ENCODE measurements at places on chromosomes 11 and 22.
A peak's percentile ranks its signal among the peaks of the same experiment; 100 is the strongest.

GRCh38 chr22:21942407-21943343 lies 10.0 kb downstream of the PPM1F start:
- peak; percentile 95 for DNase-seq

GRCh38 chr11:104467404-104467803 lies 303.5 kb upstream of the PDGFD start:
- no peak for DNase-seq

GRCh38 chr11:22459048-22459447 lies 120.9 kb downstream of the SLC17A6 start:
- peak; percentile 1 for DNase-seq

DNA sequence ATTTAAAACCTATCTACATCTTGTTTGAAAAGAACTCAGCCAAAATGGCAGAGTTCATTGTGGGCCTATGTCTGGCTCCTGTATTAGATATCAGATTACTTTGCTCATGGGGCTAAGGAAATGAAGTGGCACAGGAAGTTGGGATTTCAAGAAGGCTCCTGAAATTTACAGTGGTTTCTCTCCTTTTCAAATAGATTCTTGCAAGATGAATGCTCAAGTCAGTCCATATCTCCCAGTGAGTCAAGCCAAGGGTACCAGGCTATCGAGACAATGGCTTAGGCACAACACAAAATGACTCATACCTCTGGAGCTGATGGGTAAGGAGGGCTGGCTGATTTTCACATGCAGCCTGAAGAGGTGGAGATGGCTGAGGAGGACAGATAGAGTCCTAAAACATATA lies 24.1 kb upstream of the APOA1 start:
- peak; percentile 90 for DNase-seq

DNA sequence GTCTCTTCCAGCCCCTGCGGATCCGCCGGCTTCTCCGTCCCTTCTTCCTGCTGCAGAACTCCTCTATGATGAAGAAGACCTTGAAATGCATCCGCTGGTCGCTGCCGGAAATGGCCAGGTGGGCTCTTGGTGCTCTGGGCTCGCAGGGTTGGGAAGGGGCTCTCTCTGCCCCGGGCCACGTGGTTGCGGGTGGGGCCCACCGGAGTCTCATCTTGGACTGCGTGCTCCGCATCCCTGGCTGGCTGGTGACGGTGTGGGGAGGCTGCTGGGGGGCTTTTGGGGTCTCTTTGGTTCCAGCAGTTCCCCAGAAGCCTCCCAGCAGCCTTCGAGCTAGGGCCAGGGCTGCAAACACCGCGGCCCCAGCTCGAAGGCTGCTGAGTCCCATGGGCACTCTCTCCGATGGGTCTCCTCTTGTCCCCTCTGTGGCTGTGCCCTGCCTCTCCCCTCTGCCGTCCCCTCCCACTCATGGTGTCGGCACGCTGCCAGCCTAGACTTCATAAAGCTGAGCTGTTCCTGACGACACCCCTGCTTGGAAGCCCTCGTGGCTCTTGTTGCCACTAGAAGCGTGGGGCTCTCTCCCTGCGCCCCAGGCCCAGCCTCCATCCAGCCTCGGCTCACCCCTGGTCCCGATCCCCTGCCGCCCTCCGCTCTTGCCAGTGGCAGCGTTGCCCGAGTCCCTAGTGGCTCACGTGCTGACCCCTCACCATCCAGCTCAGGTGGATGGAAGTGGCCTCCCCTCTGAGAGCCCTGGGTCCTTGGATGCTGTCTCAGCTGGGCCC lies 14.3 kb downstream of the TPCN2 start:
- no peak for DNase-seq

DNA sequence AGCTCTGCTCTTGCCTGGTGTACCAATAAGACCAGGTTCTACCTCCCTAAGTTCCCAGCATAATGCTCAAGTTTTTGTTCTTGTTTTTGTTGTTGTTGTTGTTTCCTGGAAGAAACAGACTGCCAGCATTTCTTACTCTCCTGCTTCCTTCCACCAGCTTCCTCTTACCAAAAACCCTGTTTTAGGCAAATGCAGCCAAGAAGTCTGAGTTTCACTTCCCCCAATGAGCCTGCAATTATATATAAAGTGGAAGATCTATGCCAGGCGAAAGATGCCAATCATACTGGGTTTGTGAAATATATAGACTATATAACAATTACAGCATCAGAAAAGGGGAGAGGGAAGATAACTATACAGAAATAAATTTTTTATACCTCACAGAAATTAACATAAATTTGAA lies 931.5 kb upstream of the FAT3 start:
- no peak for DNase-seq

GRCh38 chr11:12864316-12865156 lies 144.6 kb upstream of the RASSF10 start:
- peak; percentile 53 for DNase-seq

DNA sequence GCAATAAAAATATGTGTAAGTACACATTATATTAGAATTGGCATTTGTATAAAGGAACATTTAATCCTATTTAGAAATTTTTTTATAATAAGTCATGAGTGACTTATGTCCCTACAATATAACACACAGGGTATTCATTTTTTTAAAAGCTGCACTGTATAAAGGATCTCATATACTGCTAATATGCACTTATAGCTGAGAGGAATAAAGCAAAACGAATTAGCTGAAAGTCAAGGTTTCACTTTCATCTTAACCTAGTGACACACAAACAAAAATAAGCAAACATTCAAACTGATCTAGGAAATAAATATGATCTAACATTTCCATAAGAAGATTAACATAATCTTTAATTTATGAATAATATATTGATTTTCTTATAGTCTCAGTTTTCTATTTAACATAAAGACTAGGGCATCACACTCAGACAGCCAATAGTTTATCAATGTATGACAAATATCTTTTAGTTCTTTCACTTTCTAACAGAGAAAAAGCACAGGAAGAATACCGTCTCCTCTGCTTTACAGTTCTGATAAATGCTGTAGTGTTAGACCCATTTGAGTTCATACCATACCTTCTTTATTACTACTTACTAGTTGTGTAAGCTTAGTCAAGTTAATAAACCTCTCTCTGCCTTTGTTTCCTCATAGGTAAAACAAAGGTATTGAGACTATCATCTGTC lies 42.9 kb downstream of the DCDC1 start:
- no peak for DNase-seq

GRCh38 chr11:115765803-115766239 lies 261.6 kb upstream of the CADM1 start:
- no peak for DNase-seq

GRCh38 chr22:24053481-24054226 lies 42.5 kb downstream of the CABIN1 start:
- peak; percentile 37 for DNase-seq

DNA sequence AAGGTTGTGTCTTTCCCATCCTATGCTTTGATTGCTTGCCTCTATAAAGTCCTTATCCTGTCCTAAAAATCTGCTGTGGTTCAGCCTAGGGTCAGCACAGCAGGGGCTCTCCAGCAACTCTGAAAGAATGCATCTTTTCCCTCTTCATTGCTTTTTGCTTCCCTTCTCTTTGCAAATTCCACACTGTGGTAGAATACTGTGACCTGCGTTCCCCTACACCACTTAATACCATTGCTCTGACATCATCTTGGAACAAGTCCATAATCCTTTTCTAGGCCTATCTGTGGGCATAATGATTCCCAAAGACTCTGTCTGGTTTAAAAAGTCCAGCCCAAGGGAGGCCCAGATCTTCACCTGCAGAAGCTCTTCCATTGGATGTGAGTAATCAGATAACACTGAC lies 177.7 kb downstream of the NAV2 start:
- DNase-seq: peak; percentile 82

DNA sequence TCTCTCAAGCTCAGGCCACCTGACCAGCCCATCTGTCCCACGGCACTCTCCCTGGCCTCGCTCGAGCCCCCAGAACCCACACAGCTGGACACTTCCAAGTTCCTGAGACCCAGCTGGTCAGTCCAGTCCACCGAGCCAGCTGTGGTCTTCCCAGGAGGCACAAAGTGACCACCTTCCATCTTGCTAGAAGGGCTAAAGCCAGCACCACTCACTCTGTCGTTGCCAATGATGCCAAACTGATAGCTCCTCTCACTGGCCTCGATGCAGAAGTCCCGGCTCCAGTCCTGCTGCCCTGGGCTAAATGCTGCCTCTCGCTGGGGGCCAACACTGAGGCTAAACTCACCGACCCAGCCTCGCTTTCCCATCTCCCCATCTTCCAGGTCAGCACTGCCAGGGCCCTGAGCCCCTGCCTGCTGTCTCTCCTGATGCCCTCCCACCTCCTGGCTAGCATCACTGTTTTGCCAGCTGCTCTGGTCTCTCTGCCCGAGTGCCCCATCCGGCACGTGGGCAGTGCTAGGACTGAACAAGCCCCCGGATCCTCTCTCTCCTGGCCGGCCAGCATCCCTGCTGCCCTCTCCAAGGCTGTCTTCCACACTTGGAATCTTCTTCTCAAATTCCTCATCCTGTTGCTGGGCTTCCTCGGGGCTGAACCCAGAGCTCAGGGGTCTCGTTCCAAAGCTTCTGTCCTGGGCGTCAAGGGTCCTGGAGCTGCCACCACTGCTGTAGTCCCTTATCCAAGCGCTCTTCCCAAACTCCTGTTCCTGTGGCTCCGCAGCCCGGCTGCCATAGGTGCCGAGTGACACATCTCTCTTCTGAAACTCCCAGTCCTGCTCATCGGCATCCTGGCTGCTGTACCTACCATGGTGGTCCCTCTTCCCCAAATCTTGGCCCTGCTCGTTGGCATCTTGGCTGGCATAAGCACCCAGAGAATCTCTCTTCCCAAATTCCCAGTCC lies 15.4 kb downstream of the TNKS1BP1 start:
- no peak for DNase-seq

- no peak for DNase-seq
Observed at GRCh38 chr11:22581354-22582150, 44.1 kb downstream of the FANCF start.

- no peak for DNase-seq
Observed at GRCh38 chr11:113345978-113346377, 31.6 kb downstream of the TTC12 start.

DNA sequence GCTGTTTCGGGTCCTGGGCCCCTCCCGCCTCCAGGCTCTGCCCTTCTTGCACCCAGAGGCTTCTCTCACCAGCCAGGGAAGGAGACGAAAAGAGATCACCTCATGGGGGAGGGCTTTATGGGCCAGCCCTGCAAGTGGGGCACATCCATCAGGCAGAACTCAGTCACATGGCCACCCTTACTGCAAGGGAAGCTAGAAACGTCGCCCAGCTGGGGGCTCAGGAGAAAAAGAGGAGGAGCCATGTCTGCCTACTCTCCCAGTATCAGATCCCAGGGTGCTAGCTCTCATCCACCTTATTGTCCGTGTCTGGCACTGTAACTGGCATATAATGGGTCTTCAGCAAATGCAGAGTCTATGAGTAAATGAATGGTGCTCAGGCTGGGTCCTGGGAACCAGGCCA lies 24.2 kb downstream of the MFNG start:
- DNase-seq: no peak

GRCh38 chr22:22060200-22061084 lies 77.9 kb upstream of the TOP3B start:
- no peak for DNase-seq

- no peak for DNase-seq
Observed at GRCh38 chr22:23193196-23193827, 13.0 kb downstream of the BCR start.

DNA sequence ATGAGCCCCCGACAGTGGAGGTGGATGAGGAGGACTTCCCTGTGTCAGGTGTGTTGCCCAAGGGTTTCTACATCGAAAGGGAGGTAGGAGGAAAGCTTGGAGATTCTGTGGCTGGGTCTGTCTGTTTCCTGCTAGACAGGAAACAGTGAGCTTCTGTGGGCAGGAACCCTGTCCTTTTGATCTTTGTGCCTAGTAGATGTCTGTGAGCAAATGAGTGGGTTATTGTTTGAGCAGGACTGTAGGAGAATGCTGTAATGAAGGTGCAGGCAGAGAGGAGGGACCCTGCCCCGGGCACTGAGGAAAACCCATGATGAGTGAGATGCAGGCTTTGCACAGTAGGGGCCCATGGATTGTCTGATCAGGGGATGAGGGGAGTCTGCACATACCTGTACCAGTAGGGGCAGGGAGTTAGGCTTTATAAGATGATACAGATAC lies 14.0 kb downstream of the USP35 start:
- DNase-seq: no peak

- DNase-seq: no peak
Observed at GRCh38 chr11:34540870-34541269, 27.3 kb upstream of the ELF5 start.

DNA sequence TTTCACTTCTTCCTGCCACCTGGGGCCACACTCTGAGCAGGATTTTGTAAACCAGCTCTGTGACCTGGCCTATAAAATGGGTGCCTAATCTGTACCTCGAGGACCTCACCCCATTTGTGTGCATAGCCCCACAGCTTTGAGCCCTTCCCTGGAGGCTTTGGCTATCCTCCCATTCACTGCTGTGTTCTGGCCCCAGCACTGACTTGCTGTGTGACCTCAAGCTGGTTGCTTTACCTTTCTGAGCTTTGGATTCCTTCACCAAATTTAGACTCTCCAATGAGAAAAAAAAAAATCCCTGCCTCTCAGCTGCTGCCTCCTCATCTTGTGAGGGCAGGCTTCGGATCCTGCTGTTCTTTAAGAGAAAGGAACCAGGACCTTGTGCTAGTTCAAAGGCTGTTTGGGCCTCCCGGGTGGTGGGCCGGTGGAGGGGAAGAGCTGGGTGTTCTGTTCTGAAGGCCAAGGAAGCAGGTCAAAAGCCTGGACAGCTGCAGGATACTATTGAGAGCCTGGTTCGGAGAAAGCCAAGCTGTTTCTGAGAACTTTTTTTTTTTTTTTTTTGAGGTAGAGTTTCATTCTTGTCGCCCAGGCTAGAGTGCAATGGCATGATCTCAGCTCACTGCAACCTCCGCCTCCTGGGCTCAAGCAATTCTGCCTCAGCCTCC lies 1.1 kb upstream of the PYGM start:
- no peak for DNase-seq

DNA sequence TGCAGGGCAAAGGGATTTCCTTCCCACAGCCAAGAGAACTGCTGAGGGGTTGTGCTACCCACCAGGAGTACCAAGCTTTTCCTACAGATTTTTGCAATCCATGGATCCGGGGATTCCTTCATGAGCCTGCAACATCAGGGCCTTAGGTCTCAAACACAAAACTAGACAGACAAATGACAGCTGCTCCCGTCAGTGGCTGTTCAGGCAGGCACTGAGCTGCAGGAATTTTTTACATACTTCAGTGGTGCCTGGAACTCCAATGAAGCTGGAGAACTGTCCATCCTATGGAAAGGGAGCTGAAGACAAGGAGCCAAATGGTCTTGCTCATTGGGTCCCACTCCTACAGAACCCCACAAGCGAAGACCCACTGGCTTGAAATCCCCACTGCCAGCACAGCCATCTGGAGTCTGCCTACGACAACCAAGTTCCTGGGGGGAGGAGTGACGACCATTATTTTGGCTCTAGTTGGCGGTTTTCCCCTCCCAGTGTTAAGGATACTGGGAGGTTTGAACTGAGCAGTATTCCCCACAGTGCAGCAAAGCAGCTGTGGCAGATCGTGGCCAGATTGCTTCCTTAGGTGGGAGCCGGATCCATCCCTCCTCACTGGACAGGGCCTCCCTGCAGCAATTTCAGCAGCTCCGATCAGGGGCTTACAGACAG lies 157.7 kb upstream of the TMEM45B start:
- no peak for DNase-seq

GRCh38 chr11:12397931-12398334 lies 20.6 kb downstream of the PARVA start:
- peak; percentile 96 for DNase-seq

- peak; percentile 45 for DNase-seq
Observed at GRCh38 chr11:77779935-77780334, 40.6 kb downstream of the RSF1 start.
